ENCODE measurements at places on chromosomes 6 and 20.
A peak's percentile ranks its signal among the peaks of the same experiment; 100 is the strongest.

DNA sequence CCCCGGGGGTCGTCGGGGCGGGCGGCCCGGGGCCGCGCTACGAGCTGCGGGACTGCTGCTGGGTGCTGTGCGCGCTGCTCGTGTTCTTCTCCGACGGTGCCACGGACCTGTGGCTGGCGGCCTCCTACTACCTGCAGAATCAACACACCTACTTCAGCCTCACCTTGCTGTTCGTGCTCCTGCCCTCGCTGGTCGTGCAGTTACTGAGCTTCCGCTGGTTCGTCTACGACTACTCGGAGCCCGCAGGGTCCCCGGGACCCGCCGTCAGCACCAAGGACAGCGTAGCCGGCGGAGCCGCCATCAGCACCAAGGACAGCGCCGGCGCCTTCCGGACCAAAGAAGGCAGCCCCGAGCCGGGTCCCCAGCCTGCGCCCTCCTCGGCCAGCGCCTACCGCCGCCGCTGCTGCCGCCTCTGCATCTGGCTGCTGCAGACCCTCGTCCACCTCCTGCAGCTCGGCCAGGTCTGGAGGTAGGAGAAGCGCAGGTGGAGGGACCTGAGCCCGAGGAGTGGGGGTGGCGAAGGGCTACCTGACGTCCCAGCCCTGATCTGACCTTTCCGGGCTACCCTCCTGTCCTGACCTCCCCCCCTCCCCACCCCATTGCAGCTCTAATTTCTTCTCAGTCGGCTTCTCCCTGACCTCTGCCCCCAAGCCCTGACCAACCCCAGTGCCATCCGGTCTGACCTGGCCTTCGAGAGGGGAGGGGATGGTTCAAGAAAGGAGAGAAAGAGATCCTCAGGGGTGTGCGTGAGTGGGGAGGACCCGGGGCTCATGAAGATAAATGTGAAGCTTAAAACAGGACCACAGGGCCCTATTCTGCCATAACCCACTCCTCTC lies 558 bp downstream of the XKR7 start:
- DNase-seq: peak; percentile 53

DNA sequence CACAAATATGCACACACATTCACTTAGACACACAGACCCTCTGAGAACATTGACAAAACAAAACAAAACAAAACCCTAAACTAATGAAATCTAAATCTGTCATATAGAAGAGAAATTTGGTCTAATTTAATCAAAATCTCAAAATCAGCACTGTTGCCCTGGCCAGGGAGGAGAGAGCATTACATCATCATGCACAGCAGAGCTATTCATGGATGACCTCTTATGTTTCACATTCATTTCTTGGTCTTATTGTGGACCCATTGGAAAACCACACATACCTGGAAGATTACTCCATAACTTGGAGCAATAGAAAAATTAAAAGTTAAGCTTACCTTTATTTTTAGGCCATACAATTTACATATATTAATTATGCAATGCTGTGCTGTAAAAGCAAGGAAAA lies 1223.6 kb upstream of the GJE1 start:
- no peak for DNase-seq

- no peak for DNase-seq
Observed at GRCh38 chr6:3473773-3474172, 16.9 kb upstream of the SLC22A23 start.

DNA sequence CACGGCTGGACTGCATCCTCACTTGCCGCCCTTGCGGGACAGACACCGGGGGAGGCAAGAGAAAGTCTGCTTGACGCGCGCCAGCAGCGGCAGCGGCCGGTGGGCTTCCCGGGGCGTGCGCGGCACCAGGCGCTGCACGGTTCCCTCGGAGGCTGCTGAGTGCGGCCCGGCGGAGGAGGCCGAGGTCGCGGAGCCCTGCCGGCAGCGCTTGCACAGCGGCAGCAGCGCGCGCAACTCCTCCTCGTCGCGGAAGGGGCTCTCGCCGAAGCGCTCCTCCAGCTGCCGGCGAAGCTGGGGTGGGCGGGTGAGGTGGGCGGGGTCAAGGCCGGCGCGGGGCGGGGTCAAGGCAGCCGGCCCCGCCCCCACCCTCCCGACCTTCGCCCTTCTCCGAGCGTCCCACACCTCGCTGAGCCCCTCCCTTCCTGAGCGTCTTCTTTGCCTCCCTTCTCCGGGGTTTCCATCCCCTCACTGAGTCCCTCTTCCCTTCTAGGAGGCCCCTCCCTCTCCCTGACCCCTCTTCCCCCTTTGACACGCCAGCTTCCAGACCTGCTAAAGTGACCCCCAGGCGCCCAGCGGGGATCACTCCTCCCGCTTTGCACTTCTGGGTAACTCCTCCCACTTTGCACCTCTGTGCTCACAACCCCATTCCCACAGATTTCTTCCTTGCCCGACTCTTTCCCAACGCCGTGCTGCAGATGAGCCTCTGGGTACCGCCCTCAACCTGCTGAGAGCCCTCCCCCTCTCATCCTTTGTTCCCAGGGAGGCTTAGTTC lies 8.8 kb downstream of the DUSP15 start:
- peak; percentile 46 for DNase-seq

GRCh38 chr6:44594481-44594880 lies 207.0 kb downstream of the CDC5L start:
- DNase-seq: no peak

DNA sequence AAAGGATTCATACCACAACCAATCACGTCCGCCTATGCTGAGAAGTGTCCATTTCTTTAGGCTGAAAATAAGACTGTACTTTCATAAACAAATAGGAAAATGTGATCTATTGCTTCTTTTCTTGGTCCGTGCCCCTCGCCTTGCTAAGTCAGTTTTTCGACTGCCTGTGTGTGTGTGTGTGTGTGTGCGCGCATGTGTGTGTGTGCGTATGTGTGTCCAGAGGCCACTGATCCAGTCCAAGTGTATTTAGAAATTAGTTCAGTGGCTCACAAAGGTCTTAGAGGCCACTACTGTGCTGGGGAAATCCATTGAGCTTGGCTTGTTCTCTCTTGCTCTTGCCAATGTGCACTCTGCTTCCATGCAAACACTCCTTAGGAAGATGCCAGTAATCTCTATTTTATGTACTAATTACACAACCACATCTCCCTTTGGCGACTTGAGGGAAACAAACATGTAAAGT lies 50.5 kb downstream of the SLC22A23 start:
- DNase-seq: no peak

DNA sequence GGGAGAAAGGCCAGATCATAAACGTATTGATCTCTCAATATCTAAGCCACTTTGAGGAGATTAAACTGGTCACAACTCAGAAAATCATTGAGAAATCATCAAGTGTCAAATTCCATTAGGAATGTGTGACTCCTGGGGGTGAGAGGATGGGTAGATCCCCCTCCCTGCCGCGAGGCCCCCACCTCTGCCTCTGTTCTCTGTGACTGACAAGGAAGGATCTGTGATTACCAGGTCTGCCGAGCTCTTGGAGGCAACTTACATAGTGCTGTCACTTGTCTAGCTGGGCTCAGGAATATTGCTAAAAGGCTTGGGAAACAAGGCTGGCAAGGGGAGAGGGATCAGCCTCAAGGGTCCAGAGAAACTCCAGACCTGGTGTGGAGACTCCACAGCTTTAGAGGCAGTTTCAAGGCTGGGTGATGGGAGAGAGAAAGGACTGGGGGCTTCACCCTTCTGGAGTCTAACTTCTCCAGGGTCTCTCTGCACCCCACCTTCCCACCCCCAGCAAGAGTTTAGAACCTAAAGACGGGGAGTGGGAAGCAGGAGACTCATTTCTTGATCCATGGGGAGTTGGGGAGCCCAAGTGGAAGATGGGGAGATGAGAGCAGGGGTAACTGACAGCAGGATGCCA lies 11.6 kb upstream of the ARMC12 start:
- no peak for DNase-seq

GRCh38 chr20:59693587-59693986 lies 89.2 kb downstream of the PHACTR3 start:
- DNase-seq: no peak

- DNase-seq: no peak
Observed at GRCh38 chr6:122772724-122773415, 6.6 kb upstream of the FABP7 start.

GRCh38 chr6:69487688-69488087 lies 309.1 kb downstream of the LMBRD1 start:
- DNase-seq: no peak
